ENCODE measurements at places on chromosomes 7 and 10.

DNA sequence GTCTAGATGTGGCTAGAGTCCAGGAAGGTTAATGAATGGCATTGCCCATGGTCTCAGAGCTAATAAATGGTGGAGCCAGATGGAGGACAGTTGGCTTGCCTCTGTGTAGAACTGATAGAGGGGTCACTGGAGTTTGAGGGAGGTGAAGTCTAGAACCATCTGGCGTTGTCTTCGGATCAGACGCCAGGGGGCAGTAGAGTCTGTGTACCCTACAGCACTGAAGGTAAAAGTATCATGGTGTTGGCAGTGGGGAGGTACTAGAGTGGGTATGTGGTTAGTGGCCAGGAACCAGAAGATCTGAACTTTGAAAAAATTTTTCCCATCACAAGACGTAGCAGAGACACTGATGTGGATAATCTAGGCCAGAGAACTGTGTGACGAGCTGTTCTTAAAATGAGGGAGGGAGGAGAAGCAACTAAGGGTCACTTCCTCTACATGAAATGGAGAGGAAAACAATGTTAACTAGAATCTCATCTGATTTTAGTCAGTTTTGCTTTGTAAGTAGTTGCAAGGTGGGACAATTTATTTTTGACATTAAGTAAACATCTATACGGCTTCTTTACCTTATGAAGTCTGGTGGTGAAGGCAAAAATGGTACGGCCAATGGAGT, 227.9 kb upstream of the PRSS58 start:
- no peak for DNase-seq

GRCh38 chr10:42954766-42955492, 121.9 kb upstream of the RET start:
- DNase-seq: no peak

DNA sequence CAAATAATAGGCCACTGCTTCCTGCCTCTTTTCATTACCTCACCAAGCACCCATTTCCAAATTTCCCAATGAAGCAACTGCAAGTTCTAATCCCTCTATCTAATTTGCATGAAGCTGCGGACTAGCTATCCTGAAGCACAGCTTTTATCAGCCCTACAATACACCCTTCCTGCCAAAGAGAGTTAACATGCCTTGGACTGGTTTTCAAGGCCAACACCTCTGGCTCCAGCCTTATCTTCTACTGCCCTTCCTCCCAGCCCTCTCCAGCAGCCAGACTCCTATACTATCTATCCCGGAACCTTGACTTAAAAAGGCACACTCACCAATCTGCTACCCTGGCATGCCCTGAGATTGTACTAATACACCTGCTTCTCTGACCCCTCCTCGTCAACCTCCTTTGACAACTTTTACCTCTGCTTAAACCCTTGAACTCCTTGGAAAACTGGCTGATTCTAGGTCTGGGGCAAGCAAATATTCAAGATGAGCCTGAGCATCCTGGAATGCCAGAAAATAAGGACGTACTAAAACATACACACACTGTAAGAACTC, 73.4 kb downstream of the SGMS1 start:
- no peak for DNase-seq

GRCh38 chr10:5457741-5458140, 41.6 kb downstream of the CALML5 start:
- peak; percentile 41 for DNase-seq

- no peak for DNase-seq
These were observed 177.9 kb downstream of the SKAP2 start for GRCh38 chr7:26686448-26686981.

- peak; percentile 56 for DNase-seq
These were observed 98.2 kb upstream of the DKK1 start for GRCh38 chr10:52215745-52216361.

- peak; percentile 24 for DNase-seq
These were observed 10.4 kb downstream of the STMP1 start for GRCh38 chr7:135672560-135673359.

GRCh38 chr10:76319661-76320060, 888.2 kb downstream of the LRMDA start:
- no peak for DNase-seq

DNA sequence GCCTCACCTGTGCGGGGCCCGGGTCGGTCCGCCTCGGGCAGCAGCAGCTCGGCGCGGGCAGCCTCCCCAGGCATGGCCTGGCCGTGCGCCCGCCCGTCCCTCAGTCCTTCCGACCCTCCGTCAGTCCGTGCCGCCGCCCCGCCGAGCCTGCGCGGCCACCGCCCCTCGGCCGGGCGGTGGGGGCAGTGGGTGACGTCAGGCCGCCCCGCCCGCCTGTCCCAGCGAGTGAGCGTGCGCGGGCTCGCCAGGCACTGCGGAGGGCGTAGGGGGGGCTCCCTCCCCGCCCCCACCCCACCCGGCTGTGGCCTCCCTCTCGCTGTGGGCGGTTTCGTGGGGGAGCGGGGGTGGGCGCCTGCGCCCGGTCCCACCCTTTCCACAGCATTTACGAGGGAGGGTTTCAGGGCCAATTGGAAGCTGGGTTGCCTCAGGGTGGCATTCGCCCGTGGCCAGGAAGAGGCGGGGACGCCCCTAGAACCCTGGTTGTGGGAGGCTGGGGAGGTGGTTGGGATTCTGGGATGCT, at the start of gene NACAD:
NACAD (minus strand) TSS at position 149 of the 520 bp plus-strand sequence; CDS start at position 74, 75 bp downstream.
- peak; percentile 36 for DNase-seq

DNA sequence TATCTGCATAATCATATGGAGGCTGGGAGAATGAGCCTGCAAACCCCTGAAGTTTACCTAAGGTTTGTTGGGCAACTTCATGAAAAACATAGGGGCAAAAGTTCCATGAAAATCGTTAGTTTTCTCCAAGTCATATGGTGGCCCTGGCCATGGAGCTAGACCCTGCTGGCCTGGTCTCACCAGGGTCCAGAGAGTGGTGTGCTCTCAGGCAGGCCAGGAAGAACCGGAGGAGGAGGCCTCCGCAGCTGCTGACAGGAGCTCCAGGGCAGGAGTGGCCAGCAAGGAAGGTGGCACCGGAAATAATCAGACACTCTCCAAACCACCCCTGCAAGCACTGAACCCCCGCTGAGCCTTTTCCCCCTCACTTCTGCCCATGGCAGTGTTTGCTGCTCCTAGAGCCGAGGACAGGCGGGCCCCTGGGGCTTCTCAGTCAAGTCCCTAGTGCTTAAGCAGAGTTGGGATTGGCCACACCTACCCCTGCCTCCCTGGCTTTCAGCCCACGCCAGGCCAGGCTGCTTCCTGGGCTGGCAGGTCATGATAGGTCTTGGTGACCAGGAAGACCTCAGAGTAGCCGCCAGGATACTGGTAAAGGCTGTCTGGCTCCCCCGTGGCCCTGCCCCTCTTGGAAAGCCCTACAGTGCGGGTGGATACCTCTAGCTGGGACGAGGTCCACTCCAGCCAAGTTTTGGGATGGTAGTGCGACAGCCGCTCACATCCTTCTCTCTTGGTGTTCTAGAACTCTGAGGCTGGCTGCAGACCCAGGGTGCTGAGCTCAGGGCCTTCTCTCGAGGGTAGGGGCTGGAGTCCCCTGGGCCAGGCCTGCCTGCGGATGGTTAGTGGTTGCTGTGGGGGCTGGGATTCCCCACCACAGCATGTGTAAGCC, 242.8 kb downstream of the MGMT start:
- no peak for DNase-seq

GRCh38 chr10:129179245-129179971, 287.6 kb upstream of the MGMT start:
- no peak for DNase-seq

Data from CD4-positive, alpha-beta T cell treated with Interleukin-4 for 1 hour (primary cell).